ENCODE measurements at places on chromosomes 1 and 21.

GRCh38 chr1:178238722-178239510 is 145.0 kb downstream of the RASAL2 start:
- no peak for DNase-seq

- DNase-seq = no peak
Measured at GRCh38 chr1:218553197-218553596, 208.1 kb downstream of the TGFB2 start.

GRCh38 chr1:56424744-56425493 is 154.4 kb downstream of the PLPP3 start:
- DNase-seq = no peak

- DNase-seq = no peak
Measured at GRCh38 chr1:9422911-9423505, 116.3 kb upstream of the SLC25A33 start.

- DNase-seq = no peak
Measured at GRCh38 chr1:59596432-59596831, 218.3 kb upstream of the HOOK1 start.

DNA sequence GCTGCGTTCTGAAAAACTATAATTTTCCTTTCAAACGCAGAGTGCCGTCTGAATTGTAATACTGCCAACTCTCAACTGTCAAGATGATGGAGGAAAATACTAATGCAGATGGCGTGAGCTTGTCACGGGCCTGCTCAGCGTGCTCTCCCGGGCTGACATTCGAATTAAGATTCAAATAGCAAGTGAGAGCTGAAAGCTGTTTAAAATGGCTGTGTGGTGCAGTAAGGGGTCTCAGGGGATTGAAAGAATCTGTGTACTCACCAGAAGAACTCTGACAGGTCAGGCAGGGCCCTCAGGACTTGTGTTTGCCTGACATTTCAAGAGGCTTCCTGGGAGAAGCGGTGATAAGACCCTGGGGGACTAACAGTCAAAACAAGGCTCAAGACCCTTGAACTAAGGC is 33.1 kb downstream of the ZMYND12 start:
- no peak for DNase-seq

DNA sequence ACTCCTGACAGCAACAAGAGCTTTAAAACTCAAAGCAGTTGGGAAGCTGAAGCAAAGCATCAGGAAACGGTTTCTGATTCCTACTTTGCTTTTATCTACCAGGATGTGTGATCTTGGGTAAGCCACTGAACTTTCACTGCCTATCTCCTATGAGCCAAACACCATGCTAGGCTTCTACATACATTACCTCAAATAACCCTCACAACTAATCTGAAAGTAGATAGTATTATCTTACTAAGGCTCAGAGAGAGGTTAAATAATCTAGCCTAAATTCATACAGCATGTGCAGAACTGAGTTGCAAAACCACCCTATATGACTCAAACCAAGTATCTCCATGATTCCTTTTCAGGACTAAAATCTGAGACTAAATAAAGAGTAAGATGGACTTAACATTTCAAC is 83.8 kb downstream of the EVI5 start:
- no peak for DNase-seq

DNA sequence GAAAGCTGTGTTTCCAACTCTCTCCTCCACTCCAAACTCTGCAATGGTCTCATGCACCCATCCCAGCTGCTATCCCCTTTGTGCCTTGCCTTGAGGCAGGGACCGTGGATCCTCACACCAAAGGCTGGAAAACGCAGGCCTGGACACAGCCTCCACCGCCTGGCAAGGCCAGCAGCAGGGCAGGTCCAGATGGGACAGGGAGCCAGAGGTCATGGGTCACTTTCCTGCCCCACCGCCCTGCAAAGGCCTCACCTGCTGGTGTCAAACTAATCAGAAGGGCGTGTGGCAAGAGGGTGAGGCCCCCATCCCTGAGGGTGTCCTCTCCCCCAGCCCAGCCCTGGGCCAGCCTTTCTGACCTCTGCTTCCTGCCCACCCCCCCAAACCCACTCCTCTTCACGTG is 106.3 kb downstream of the PAX7 start:
- no peak for DNase-seq

- DNase-seq = no peak
Measured at GRCh38 chr1:233121947-233122559, 171.6 kb downstream of the NTPCR start.

GRCh38 chr1:198498881-198499280 is 41.6 kb downstream of the ATP6V1G3 start:
- no peak for DNase-seq

DNA sequence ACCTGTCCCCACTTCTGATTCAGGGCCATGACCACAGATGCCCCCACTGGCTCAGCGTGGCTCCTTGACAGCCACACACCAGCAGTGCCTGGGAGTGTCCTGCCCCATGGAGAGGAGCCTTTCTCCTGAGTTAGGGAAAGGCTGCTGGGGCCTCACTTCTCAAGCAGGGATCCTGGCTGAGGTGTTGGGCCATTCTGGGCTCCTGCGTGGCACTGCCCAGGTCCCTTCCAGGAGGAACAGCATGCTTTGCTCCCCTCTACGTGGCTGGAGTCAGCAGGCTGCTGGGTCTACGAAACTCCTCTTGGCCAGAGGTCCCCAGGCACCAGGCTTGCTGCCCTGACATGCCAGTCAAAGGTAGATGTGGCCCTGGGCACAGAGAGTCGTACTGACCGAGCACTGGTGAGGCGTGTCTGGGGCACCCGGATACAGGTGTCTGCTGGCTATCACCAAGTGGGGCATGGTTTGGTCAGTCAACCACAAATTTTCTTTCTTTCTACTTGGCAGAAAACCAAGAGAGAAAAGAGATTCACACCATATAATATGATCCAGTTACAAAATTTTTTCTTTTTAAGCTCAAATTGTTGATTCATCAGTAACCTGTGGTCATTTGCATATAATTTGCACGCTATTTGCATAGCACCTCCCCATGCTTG is 4.1 kb downstream of the ADORA1 start:
- no peak for DNase-seq

- DNase-seq = no peak
Measured at GRCh38 chr1:2126331-2127186, 68.0 kb downstream of the FAAP20 start.

- DNase-seq = no peak
Measured at GRCh38 chr1:45148209-45148825, 58.1 kb downstream of the ZSWIM5 start.

DNA sequence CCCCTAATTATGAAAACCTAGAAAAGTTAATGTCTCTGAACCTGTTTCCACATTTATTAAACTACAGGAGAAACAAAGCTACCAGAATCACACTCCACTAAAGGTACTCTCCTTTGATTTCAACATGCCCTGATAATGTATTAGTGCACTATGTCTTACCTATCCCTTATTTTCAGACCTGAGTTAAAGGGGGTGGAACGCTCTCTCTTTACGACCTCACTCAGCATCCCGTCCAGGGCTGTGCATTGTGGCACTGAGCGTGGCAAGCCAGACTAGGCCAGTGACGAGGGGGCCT is 678 bp downstream of the LSM10 start:
- DNase-seq = no peak

- no peak for DNase-seq
Measured at GRCh38 chr1:223842784-223843183, 3.0 kb downstream of the TP53BP2 start.

GRCh38 chr1:157469752-157470675 is 82.3 kb downstream of the FCRL5 start:
- DNase-seq = no peak

- peak; percentile 92 for DNase-seq
Measured at GRCh38 chr1:151165738-151166504, at the start of the genes LYSMD1 and SCNM1. Gene LYSMD1 (minus strand): TSS chr1:151165902. CDS start chr1:151165258, 644 bp downstream. Gene SCNM1 (plus strand): TSS chr1:151166144. CDS start chr1:151166153, 9 bp downstream.

GRCh38 chr1:243549108-243549507 is 293.3 kb downstream of the SDCCAG8 start:
- no peak for DNase-seq

DNA sequence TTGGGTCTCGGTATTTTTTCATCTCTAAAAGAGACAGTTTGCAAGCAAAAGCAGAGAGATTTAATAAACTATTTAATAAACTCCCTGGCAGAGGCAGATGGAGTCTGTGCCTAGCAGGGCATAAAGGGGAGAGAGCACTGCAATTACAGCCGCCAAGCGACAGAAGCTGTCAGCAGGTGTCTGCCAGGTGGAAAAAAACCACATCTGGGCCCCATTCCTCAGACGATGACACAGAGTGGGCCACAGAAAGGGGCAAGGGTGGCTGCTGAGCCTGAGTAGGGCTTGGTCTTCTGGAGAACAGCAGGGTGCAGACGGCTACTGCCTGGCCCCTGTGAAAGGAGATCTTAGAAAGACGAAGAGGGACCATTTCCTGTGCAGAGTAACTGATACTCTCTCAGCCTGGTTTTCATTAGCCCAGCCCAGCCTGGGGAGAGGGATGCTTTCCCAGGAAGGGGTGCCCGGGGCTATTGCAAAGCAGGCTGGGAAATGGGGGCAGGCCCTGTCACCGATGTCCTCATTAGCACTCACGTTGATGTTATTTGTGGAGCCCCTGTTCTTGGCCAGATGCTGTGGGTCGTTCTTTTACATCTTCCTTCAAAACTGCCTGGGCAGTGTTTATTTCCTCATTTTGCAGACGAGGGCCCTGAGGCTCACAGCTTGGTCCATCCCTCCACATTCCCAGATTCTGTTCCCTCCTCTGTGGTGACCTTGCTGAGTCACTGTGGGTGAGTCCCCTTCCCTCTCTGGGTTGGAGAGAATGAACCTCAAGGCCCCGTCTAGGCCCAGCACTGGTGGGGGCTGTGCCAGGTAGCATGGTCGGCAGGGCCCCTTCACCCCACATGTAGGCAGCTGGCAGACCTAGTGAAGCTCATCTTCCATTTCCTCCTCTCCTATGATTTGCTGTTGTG is 472.7 kb downstream of the PTPRU start:
- DNase-seq = no peak

DNA sequence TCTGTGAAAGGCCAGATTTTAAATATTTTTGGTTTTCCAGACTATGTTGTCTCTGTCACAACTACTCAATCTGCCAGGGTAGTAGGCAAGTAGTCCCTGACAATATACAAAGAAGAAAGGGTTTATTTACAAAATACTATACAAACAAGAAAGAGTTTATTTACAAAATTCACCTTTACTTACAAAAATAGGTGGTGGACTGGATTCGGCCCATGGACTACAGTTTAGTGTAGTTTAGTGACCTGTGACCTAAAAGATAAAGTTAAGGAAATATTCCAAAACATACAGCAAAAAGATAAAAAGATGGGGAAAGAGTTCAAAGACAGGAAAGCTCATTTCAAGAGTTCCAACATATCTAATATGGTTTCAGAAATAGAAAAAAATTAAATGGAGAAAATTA is 52.9 kb upstream of the MAP10 start:
- DNase-seq = no peak

- DNase-seq = no peak
Measured at GRCh38 chr1:203177470-203178039, 1.9 kb upstream of the MYBPH start.

- no peak for DNase-seq
Measured at GRCh38 chr1:155015527-155016230, 13.1 kb downstream of the ZBTB7B start.

- no peak for DNase-seq
Measured at GRCh38 chr1:245978915-245979314, 528.2 kb downstream of the SMYD3 start.

GRCh38 chr1:231803353-231803752 is 176.8 kb downstream of the DISC1 start:
- DNase-seq = no peak

GRCh38 chr1:117561551-117561950 is 44.3 kb upstream of the TENT5C start:
- DNase-seq = no peak

DNA sequence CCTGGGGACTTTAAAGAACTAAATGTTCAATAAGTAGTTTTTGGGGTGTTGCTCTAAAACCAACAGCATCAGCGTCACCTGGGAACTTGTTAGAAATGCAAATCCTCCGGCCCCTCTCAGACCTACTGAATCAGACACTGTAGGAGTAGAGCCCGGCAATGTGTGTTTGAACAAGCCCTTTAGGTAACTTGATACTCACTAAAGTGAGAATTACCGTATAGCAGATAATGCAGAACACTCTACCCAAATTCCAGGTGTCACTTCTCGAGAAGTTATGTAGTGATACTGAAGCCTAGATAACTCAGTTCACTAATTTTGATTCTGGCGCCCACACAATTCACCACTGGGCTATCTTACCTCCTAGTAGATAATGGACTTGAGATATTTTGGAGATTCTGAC is 3.7 kb upstream of the DPT start:
- DNase-seq = no peak

DNA sequence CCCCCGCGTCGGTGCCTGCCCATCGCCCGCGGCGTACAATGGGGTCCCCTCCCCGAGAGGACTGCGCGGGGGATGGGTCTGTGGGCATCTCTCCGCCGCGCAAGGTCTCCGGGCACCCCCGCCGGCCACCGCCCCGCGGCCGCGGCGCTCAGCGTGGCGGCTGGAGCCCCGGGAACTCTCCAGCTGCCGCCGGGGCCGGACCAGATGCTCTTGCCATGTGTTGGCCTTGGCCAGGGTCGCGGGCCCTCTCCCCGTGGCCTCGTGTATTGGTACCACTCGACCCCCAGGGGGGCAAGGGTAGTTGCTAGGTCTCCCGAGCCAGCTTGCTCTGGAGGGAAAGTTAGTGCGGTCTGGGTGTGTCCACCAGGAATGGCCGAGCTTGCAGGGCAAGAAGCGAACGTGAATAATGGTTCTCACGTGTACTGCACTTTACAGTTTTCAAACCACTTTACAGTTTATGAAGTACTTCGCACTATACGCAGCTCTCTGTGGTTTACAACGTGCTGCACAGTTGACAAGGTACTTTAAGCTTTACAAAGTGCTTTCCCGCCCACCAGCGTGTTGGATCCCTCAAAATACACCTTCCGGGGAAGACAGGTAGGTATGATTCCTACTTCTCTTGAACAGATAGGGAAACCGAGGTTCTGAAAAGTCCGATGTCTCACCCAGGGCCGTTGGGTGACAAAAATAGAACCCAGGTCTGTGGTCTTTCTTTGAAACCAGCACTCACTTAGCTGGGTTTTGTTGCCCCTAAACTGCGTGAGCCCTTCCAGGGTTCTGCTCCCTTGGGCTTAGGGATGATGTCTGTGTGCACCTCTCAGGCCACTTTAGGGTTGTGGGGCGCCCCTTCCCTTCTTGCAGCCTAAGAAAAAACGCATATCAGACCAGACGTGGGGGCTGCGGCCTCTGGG is 1.2 kb downstream of the EPHB2 start:
- no peak for DNase-seq

GRCh38 chr1:192395895-192396294 is 79.1 kb downstream of the RGS21 start:
- DNase-seq = no peak

DNA sequence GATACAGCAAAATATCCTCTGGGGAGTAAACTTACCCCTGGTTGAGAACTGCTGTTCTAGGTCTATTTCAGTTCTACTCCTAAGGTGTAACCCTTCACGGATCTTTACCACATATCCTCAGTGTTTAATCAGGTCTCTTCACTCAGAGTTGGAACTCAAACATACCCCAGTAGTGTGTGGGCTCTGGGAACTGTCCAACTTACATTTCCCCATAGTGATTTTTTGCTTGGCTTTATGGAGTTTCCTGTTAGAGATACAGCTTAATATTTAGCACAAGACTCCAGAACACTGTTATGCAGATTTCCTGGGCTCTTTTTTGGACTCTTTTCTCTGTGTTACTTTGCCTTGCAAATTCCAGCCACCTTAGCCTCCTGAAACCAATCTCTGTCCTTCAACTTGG is 26.7 kb upstream of the LIN9 start:
- DNase-seq = no peak

GRCh38 chr1:53176452-53177208 is 20.0 kb upstream of the CPT2 start:
- DNase-seq = no peak

- DNase-seq = peak; percentile 54
Measured at GRCh38 chr1:226912587-226913176, 27.4 kb upstream of the COQ8A start.

- no peak for DNase-seq
Measured at GRCh38 chr1:29243871-29244200, 7.5 kb downstream of the PTPRU start.
